CD4-positive, alpha-beta T cell treated with Interleukin-10 for 1 hour (primary cell): ENCODE measurements at places on chromosomes 7 and 10.

- DNase-seq: no peak
Observed at GRCh38 chr10:76354212-76354738, 922.9 kb downstream of the LRMDA start.

- DNase-seq: no peak
Observed at GRCh38 chr10:99740933-99741559, 9.0 kb downstream of the CUTC start.

DNA sequence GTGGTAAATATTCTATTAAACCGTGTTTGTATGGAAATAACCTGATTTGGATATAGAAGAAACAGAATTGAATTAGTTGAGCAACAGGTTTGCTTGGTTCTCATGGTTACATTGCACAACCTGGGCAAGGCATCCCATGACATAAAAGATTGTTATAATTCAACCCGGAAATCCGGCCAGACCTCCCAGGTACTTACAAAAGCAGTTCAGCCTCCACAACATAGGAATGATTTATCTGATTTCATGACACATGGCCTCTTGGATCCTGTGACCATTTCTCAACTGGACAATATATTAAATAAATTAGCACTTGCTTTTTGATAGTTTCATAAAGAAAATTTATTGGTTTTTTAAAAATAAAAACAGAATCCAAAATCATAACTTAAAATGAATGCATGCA lies 55.1 kb upstream of the PTPN12 start:
- DNase-seq: no peak

DNA sequence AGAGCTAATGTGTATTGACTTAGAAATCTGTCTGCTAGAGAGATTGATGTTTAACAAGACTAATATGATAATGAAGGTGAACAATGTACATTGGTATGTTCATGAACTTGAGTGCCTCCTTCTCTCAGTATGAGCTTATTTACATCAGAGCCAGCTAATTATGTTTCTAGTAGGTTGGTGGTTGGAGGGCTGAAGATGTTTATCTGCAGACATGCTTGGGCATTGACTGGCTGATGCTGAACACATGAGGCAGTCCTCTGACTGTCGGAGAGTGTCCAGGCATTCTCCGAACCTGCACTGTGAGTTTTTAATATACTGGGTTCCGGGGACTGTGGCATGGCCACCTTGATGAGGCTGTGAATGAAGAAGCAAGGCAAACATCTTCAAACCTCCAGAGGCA lies 47.5 kb downstream of the BMPER start:
- no peak for DNase-seq

DNA sequence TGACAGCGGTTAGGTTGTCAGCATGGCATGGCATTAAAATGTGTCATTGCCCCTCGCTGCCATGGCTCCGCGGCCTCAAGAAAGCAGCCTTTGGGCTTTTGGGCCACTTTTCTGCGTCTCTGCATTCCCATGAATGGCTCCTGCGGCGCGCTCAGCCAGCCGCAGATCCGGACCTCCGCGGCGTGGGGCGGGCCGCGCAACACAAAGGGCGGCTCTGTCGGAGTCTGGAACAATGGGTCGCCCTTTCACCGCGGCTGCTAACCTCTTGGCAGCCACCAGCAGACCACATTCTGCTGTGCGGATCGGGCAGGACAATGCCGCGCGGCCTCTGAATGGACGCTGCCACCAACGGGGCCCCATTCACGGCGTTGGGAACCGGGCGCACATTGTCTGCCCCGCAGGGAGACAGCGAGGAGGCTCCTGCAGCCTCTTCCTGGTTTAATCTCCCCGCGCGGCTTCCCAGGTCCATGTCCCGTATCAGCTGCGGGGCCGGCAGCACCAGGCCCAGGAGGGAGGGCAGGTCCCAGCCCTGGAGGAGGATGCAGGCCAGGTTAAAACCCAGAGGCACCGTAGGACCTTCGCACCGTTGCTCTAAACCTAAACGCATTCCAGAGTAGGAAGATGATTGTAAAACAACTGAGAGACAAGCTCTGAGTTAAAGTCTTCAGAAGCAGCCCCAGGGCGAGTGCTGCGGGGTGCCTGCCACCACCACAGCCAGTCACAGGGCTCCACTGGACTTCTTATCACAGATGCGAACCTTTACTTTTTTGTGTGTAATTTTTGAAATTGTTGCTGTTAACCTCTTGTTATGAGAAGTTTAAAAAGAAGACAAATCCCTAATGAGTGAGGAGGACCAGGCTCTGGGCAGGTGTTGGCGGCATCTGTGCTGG lies 71.6 kb downstream of the NKX6-2 start:
- DNase-seq: no peak

DNA sequence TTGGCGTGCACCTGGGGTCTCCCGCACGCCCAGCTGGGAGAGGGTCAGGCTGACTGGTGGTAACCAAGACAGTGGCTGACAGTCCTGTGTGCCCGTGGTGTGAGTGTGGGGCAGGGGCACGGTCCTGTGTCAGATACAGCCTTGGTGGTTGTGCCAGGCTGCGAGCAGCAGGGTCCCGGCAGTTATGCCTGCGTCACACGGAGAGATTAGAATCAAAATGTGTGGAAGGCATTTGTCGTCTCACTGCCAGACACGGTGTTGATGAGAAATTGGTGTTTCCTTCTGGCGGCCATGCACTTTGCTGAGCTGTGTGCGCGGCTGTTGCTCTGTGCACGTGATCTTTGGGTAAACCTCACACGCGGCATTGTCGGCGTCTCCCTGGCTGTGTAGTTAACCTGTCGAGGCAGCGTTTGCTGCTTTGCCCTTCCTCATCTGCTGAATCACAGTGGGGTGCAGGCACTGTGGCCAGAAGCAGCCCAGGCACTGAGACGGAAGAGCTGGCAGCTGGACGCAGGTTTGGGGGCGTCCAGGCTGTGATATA lies 87.7 kb downstream of the NKX6-2 start:
- DNase-seq: no peak

DNA sequence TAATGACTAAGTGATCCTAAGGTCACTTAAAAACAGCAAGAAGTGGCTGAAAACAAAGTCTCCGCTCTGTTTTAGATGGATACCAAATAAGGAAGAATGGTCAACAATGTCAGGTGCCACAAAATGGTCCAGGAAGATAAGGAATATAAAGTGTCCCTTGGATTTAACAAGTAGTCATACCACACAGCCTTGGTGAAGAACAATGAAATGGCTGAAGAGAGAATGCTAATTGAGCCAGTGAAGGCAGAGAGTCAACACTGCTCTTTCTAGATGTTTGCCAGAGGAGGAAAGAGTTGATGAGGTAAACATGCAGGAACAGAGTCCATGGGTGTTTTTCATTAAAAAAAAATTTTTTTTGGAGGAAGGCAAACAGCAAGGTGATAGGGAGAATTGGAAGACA lies 2.1 kb upstream of the CASD1 start:
- DNase-seq: no peak

- DNase-seq: no peak
Observed at GRCh38 chr7:73908123-73908611, 47.2 kb downstream of the TMEM270 start.

- DNase-seq: no peak
Observed at GRCh38 chr10:50600286-50600685, 23.5 kb downstream of the SGMS1 start.

- no peak for DNase-seq
Observed at GRCh38 chr7:39333701-39334100, 232.5 kb upstream of the YAE1 start.
